ENCODE measurements at places on chromosomes 2 and 18.

GRCh38 chr2:206443735-206444527, 599 bp downstream of the ADAM23 start:
- peak; percentile 48 for DNase-seq

- DNase-seq: no peak
Observed at GRCh38 chr2:60320724-60321123, 232.7 kb downstream of the BCL11A start.

DNA sequence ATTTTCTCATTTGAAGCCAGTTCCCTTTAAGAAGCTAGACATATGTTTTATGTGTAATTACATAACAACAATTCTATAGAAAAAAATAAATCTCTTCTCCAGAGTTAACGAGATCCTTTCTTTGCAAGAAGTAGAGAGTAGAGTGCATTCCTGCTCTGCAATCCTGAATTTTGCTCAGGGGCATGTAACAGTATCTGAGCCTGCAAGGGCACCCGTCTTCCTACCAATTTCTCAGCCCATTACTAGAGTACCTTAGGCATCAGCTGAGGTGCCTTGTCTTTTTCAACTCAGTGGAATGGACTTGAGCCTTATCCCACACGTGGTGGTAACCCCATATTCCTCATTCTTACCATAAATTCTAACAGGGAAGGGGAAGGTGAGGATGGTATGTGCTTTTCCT, 205.9 kb downstream of the IKZF2 start:
- DNase-seq: no peak

DNA sequence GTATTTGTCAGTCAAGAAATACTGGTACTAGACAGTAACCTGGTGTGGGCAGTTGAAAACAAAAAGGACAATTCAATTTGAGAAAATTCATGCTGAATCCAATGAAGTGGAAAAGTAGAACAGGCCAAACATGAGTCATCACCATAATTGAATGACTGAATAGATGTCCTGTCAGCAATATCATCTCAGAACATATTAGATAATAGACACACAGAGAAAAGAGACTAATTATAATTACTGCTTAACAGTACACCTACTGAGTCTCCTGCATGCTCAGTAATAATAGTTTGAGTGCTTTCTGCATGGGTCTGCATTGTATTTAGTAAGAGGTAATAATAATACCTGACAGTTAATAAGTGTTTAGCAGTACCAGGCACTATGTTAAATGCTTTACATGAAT, 138.6 kb upstream of the ZC3H15 start:
- no peak for DNase-seq

GRCh38 chr2:42796427-42797248, 4.3 kb upstream of the HAAO start:
- no peak for DNase-seq

GRCh38 chr2:45922577-45922988, 271.1 kb downstream of the PRKCE start:
- no peak for DNase-seq

GRCh38 chr2:176085120-176085788, 1.5 kb upstream of the EVX2 start:
- DNase-seq: no peak

DNA sequence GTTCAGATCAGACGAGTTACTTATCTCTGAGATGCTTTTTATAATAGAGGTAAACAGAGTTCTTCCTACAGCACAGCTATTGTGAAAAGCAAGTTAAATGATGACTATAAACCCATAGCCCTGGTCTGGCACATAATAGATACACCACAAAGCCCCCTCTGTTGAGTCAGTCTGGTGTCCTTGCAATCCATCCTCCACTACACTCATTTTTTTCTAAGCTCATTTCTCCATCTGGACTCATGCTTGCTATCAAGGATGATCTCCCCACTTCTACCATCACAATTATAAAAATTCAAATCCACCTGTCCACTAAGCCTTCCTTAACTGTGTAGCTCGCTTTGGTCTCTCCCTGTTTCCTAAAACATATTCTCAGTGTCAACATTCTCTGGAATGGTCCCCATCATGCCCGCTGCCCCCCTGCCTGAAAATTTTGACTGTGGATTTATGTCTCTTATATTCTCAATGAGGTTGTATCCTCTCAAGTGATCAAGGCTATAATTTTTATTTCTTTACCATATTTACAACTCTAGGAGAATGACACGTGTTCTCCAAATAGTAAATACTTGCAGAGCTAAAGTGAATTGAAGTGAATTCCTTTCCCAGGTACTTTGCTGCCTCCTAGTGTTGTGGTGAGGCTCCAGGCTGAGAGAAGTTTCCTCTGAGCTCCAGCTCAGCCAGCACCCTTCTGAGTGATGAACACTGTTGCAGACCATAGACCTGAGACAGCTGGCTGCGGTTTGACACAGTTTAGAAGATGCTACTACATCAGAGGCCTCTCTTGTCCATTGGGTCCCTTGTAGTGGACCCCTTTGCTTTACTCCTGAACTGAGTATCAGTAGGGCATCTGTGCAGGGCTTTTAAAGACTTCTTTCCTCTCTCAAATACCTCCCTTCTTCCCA, 108.7 kb downstream of the DPP10 start:
- DNase-seq: peak; percentile 13

DNA sequence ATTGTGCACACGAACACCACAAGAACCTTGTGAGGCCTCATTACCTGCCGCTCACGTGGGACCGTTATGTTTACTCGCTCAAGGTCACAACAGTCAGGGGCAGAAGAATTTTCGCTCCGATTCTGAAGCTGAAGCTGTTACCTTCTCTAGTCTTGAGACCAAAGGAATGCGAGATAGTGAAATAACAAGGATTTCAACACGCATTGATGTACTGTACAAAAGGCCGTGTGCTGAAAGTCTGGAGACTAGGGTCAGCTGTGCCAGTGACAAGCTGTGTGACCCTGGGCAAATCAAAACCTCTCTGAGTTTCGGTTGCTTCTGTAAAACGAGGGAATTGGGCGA, 583 bp downstream of the NEMP2 start:
- DNase-seq: no peak

DNA sequence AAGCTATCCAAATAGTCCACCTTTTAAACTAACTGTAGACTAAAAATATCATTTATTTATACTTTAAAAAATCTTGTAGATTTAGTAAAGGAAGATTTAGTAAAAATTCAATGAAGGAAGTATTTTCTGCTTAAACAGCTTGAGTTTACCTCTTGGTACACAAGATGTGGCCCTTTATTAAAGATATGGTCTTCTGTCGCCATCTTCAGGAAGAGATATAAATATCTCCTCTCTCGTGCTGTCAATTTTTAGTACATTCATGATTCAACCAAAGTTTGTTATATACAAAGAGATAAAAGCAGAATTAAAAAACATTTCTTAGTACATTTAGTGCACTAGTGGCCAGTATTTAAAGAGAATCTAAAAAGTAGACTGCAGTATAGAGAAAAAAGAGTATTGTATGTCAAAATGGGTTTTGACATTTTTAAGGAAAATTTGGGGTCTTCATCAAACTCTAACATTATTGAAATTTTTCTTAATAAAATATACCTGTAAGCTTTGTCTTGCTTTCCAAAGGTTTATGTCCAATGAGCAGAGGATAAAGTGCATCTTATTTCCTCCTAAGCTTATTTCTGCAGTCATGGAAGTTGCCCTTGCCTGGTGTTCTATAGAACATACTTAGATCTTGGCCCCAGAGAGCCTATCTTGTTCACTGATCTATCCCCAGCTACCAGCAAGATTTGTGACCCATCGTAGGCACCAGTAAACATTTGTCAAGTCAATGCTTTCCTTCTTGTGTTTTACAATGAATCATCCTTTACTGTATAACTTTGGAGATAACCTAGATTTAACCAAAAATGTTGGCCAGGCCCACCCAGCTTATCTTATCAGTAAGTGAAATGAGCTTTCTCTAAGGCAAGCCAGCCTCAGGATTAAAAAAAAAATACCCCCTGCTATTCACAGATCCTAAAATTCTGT, 18.5 kb upstream of the EML6 start:
- DNase-seq: no peak

DNA sequence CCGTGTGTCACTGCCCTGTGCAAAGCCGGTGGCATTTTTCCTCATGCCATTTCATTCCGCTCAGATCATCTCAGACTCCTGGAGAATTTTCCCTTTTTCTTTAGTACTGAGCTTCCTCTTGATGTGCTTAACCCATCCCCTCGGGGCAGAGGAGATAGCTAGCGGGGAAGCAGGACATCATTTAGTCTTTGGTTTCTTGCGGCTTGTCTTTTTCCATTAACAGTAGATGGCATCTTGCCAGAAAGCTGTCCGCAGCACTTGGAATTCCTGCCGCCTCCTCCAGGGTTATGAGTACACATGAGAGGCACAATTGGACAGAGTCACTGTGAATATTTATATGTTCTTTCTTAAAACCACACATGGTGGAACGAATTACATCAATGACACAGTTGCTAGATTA, 226.6 kb downstream of the ALPK2 start:
- no peak for DNase-seq

- no peak for DNase-seq
Observed at GRCh38 chr2:86229221-86229620, 30.0 kb downstream of the MRPL35 start.

GRCh38 chr2:113858764-113859163, 31.1 kb upstream of the ACTR3 start:
- no peak for DNase-seq

- no peak for DNase-seq
Observed at GRCh38 chr2:169815849-169816248, 8.9 kb downstream of the METTL5 start.

DNA sequence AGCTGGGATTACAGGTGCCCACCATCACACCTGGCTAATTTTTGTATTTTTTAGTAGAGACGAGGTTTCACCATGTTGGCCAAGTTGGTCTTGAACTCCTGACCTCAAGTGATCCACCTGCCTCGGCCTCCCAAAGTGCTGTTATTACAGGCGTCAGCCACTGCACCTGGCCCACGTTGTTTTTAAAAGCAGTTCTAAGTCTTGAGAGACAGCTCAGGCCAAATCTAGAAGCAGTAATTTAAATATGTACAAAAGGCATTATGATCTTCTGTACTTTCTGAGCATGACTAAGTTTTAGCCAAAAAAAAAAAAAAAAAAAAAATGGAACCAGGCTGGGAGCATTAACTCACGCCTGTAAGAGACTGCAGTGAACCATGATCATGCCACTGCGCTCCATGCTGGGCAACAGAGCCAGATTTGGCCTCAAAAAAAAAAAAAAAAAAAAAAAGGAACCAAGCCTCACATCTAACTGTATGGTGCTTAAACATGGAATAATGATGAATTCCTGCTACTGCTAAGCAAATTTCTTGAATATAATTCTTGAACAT, 4.0 kb downstream of the ABHD3 start:
- no peak for DNase-seq

GRCh38 chr18:8938817-8939216, 163.7 kb upstream of the NDUFV2 start:
- no peak for DNase-seq

GRCh38 chr2:68231061-68231372, 21.3 kb downstream of the PPP3R1 start:
- DNase-seq: no peak

DNA sequence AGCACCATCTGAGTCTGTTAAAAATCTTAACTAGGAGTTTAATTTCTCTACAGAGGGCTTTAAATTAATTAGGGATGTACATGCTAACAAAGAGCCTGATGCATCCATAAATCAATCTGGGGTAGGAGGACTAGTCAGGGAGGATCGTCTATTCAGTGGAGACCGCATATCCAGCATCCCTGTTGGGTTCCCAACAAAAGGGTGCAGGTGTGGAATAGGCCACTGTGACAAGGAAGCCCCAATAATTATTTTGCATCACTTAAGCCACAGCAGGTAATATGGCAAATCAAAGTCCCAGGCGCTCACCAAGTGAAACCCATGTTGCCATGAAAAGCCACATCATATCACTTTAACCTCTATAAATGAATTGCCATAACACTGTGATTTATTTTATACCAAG, 392.3 kb downstream of the NCKAP5 start:
- no peak for DNase-seq

DNA sequence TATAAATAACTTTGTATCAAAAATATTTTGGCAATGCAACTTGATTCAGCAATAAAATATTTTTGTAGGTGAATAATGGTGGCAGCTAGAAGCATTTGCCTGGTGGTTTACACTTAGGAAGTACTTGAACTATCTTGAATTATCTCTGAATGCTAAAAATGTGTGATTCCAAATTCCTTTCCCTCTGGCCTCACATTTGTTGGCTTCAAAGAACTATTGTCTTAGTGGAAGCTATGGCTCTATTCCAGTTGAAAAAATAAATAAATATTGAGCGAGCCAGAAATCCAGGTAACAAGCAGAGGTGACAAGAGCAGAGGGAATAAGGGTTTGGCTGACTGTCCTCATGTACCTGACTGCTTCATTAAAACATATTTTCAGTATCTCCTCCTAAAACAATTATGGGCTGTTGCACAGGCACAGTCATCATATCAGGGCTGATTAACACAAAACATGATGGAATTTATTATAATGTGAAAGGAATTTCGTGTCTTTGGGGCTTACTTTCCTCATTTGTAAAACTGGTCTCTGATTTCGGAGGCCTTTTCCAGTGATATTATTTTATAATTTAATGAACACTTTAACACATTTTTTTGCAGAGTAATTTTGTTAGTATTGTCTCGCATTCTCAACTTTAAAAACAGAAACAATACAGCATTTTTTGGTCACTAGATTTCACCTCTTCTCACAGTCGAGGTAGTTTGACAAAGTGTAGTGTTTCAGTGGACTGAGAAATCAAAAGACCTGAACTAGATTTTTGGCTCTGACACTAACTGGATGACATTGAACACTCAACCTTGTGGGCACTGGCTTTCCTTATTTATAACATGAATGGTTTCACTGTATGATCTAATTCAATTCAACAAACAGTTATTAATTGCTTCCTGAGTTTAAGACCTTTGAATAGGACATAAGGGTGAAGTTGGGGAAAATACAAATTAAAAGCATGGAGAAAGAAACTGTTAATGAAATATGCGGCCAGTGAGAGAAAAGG, 7.8 kb upstream of the CAVIN2 start:
- no peak for DNase-seq

GRCh38 chr18:7608174-7608550, 41.0 kb downstream of the PTPRM start:
- no peak for DNase-seq

DNA sequence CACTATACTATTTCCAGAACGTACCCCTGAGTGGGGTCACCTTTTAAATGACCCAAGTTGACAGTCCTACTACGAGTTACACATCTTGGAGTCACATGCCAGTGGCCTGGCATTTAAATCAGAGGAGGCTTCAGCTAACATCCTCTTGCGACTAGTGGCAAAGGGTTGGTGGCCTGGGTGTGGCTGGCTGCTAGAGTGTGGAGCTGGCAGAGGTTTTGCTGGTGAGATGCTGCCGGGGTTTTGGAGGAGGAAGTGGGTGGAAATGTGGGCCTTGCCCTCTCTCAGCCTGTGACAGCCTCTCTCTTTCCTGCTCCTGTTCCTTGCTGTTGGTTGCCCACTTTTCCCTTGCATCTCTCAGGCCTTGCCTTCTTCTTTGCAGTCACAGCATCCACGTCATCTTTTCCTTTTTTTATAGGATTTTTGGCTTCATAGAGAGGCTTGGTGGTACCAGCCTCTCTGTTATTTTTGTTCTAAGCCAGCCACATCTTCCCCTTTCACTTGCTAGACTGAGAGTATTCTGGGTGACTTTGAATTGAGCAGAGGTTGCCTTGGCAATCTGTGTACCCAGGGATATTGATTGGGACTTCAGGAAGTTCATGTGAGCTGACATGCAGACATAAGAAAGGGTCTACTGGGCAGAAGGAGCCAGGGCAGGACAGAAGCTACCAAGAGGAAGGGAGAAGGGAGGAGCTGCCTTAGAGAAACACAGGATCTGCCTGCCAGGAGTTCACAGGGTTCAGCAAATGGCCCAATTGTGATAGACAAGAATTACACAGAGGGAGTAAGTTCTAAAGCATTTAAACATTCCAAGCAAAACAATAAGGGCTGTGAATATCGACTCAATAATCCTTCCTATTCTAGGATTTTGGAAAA, 55.4 kb downstream of the CDC42EP3 start:
- no peak for DNase-seq

GRCh38 chr2:199756211-199756610, 94.8 kb downstream of the FTCDNL1 start:
- no peak for DNase-seq
